ENCODE measurements at places on chromosomes 4 and X.
A peak's percentile ranks its signal among the peaks of the same experiment; 100 is the strongest.

GRCh38 chr4:138185859-138186645 is 56.1 kb downstream of the SLC7A11 start:
- no peak for DNase-seq

- DNase-seq, result no peak
Measured at GRCh38 chr4:77282305-77282704, 125.3 kb downstream of the CCNG2 start.

GRCh38 chrX:87572901-87573300 is 55.3 kb downstream of the KLHL4 start:
- no peak for DNase-seq

DNA sequence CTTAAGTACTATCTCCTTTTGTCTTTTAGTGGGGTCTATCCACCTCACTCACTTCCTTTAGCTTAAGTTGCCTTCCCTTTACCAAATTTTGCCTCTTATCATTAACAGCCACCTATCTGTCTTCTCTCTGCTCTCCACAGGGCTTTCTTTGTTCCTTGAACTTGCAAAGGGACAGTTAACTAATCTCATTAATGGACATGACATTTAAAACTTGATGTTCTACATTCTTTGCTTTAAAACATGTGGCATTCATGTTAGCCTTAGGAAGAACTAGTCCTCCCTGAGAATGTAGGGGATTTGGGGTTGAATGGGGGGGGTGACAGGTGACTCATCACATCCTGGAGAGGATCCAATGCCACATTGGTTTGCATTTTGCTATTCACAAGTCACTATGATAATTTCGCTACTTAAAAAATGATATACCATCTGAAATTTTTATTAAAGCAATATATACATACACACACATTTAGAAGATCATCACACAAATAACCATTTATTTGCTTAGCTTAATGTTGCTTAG is 41.0 kb upstream of the DMD start:
- no peak for DNase-seq

DNA sequence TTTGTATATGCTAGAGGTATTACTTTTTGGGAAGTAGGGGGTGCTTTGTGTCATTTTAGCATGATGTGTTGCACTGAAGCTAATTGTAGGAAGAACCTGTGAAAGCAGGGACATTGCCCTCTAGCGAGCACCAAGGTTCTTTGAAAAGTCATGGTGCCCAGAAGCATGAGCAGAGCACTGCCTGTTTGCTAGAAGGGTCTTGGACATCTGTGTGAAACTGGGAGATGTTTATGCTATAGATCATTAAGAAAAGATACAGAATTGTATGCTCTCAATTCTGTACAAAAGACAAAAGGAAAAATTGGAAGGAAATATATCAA is 14.7 kb downstream of the GRPR start:
- DNase-seq, result no peak

DNA sequence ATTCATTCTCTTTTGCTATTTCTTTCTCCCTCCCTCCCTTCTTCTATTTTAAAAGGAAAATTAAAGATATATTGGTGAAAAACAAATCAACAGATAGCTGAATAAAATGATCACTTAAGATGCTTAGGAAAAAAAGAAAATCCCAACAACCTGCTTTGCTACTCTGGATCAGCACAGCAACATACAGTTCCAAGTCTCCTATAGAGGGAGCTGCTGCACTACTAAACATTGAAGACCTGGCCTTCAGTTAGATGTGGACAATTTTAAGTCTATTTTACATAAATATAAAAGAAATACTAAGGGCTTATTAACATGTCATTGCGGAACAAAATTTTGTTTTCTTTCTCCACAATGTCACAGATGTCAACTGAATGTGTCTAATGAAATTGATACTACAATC is 226.4 kb downstream of the MAGEB5 start:
- DNase-seq, result no peak

DNA sequence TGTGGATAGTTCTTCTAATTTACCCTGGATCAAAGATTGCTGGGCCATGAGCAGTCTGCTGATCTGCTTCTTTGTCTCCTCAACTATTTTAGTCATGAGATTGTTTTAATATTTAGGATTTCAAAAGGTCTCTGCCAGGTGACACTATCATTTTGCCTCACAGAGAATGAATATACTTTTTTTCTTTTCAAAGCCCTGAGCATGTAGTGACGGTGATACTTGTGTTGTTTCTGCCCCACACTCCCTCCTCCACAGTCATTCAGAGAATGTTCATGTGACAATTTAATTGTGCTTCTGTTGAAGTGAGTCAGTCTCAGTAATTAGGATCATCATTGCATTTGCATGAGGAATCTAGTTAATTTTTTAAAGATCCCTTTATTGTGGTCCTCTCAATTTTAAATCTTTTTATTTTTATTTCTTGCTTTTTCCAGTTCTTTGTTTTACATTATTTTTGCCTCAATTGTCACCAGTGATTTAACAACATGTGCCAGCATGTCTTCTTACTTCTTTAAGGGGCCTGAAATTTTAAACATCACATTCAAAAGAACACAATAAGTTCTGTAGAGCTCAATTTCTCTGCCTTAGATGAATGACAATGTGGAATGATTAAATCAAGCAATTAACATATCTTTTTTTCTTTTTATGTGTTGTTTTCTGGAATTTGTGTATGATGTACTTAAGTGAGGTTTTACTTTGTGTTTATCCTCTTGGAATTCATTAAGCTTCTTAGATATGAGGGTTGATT is 12.3 kb downstream of the MMRN1 start:
- DNase-seq, result no peak

GRCh38 chrX:150587585-150588503 is 19.4 kb downstream of the MTM1 start:
- peak; percentile 34 for DNase-seq
